Endodermal cell (in vitro differentiated cells): ENCODE measurements at places on chromosomes 4 and X.

GRCh38 chrX:113982766-113983165, 601.1 kb upstream of the HTR2C start:
- H3K4me1 ChIP-seq, result no peaks in the 10 kb centered on the region
- DNase-seq, result no peak
- H3K27me3 ChIP-seq, result no peaks in the 10 kb centered on the region
- H3K36me3 ChIP-seq, result no peaks in the 10 kb centered on the region
- H3K4me3 ChIP-seq, result no peak overlapping the region
- H3K27ac ChIP-seq, result no peak overlapping the region

GRCh38 chr4:27304751-27305150, 444.1 kb downstream of the STIM2 start:
- H3K4me1 ChIP-seq, result no peaks in the 10 kb centered on the region
- H3K4me3 ChIP-seq, result no peak overlapping the region
- H3K36me3 ChIP-seq, result no peaks in the 10 kb centered on the region
- no peak overlapping the region for H3K27ac ChIP-seq

- no peaks in the 10 kb centered on the region for H3K4me1 ChIP-seq
- no peaks in the 10 kb centered on the region for H3K27me3 ChIP-seq
- no peak for DNase-seq
- H3K27ac ChIP-seq, result no peak overlapping the region
- no peaks in the 10 kb centered on the region for H3K36me3 ChIP-seq
- no peak overlapping the region for H3K4me3 ChIP-seq
These were observed 135.5 kb downstream of the ARHGAP24 start for GRCh38 chr4:85610450-85610849.

DNA sequence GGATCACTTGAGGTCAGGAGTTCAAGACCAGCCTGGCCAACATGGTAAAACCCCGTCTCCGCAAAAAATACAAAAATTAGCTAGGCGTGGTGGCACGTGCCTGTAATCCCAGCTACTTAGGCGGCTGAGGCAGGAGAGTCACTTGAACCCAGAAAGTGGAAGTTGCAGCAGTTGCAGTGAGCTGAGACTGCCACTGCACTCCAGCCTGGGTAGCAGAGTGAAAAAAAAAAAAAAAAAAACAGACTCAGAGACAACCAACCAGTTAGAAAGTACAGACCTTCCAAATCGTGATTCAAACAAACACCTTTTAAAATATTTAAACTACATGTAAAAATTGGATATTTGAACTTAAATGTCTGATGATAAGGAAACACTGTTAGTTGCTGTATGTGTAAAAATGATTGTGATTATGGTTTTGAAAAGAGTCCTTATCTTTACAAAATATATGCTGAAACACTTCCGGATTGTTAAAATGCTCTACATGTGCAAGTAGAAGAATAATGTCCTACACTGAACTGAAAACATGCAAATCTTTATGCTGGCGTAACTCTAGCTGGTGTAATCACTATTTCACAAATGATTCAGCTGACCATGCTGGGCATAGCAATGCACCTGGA, 37.8 kb downstream of the SH3KBP1 start:
- H3K36me3 ChIP-seq, result no peaks in the 10 kb centered on the region
- DNase-seq, result no peak
- no peak overlapping the region for H3K27ac ChIP-seq
- H3K27me3 ChIP-seq, result no peaks in the 10 kb centered on the region
- no peaks in the 10 kb centered on the region for H3K4me1 ChIP-seq
- no peak overlapping the region for H3K4me3 ChIP-seq

DNA sequence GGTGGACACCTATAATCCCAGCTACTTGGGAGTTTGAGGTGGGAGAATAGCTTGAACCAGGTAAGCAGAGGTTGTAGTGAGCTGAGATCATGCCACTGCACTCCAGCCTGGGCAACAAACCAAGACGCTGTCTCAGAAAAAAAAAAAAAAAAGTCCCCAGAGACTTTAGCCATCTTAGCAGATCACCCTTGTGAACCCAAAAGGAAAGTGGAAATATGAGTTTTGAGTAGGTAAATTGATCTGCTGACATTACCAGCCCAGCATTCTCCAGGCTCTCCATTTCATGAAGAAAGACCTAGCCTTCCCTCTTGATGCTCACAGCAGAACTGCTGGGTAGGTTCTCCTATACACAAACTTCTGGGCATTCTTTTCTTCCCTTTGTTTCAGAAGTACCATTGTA, 24.5 kb upstream of the HNRNPD start:
- H3K27me3 ChIP-seq, result no peaks in the 10 kb centered on the region
- no peaks in the 10 kb centered on the region for H3K4me1 ChIP-seq
- no peak for DNase-seq
- no peaks in the 10 kb centered on the region for H3K36me3 ChIP-seq
- H3K4me3 ChIP-seq, result no peak overlapping the region
- H3K27ac ChIP-seq, result no peak overlapping the region
